ENCODE measurements at places on chromosomes 16 and 17.

DNA sequence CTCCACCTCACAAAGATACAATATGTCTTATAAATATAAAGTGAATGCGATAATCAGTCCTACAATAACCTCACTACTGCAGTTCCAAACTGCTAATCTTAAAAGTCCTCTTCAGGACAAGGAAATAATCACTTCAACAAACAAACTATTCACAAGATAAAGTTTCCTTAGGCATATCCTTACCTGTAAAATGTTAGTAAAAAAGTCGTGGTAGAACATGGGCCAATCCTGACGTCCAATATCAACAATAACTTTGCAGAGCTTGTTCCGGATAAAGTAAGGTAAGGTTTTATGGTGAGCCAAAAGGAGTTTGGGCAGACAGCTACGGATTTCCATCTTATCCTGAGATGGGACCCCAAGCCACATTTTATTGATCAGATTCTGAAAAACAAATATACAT is 36.0 kb downstream of the XPO6 start:
- DNase-seq = no peak

DNA sequence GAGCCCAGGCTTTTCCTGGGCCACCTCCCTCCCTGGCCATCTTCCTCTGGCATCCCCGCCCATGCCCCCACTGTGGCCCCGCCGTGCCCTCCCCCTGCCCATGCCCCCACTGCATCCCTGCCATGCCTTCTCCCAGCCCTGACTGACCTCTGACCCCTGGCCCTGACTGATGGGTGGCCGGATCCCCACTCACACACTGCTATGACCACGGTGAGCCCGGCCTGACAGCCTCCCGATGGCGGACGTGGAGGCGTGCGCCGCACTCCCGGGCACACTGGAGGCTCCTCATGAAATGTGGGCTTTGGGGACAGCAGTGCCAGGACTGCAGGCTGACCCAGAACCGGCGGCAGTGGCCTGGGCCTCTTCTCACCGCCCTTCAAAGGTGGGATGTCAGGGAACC is 10.6 kb upstream of the C1QTNF8 start:
- no peak for DNase-seq

- peak; percentile 64 for DNase-seq
These were observed 15.4 kb upstream of the KATNB1 start for GRCh38 chr16:57720142-57720575.

- no peak for DNase-seq
These were observed 1.0 kb downstream of the TOP2A start for GRCh38 chr17:40416671-40417070.

- DNase-seq = peak; percentile 40
These were observed 1.8 kb upstream of the NSMCE1 start for GRCh38 chr16:27270349-27270748.

DNA sequence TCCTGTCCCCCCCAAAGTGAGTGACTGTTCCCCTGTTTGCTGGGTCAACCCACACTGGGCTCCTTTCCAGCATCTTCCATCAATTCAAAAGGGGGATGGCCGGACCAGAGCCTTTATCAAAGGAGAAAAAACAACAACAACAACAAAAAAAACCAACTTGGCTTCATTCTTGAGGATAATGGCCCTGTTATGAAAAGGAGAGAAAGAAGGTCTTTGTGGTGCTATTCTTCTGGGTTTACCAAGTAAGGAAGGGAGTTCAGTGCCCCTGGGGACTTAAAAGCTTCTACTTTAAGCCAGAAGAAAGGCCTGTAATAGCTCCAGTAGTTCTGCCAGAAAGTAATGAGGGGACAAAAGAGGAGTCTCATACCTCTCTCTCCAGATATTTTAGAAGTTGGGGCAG is 71.5 kb downstream of the RGS9 start:
- DNase-seq = no peak

DNA sequence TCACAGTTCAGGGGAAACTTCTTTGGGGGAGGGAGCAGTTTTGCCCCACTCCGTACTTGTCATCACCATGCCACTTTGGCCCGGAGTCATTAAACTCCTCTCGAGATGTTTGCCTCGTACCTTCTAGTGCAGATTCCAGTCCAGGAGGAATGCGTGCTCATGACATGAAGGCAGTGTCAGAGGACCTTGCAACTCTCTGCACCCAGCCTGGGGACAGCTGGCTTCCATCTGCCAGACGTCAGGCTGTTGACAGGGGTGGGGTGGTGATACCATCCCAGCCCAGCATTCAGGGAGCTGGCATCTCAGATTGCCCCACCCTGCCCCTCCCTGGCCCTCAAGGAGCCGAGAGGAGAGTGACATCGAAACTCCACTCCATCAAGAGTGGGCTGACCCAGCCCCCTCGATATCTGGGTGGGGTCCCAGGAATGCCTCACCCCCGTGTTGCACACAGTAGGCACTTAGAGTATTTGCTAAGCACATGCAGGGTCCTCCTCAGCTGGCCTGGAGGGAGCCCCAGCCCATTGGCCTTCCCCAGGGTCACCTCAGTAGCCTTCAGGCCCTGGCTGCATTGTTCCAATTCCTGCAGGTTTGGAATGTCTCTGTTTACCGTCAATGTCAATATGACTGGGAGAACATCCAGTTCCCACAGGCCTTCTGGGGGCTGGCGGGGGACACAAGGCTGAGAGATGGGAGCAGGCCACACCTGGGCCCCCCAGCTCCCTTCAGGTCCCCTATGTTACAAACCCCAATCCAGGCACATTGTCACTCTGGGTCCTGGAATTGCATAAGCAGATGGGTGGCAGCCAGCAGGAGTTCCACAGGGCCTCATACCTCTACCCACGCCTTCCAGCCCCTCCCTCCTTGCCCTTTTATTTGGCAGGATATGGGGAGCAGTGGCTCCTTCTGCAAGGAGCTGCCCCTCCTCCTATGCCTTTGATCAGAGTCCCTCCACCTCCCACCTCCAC is 21.3 kb upstream of the EMP2 start:
- no peak for DNase-seq

DNA sequence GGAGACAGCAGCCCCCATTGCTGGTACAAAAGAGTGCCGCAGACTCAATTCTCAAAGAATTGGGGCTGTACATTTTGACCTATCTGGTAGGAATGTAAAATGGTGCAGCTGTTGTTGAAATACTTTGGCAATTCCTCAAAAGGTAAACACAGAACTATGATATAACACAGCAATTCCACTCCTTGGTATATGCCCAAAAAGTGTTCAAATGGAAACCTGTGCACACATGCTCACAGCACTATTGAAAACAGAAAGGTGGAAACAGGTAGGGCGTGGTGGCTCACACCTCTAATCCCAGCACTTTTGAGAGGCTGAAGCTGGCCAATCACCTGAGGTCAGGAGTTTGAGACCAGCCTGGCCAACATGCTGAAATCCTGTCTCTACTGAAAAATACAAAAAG is 34.7 kb downstream of the ANKRD11 start:
- no peak for DNase-seq

GRCh38 chr16:7731141-7731540 is 398.5 kb downstream of the RBFOX1 start:
- no peak for DNase-seq

GRCh38 chr16:35741546-35741945 is 2282.1 kb downstream of the TP53TG3F start:
- DNase-seq = no peak

GRCh38 chr17:59154292-59154720 is 680 bp downstream of the SKA2 start:
- peak; percentile 58 for DNase-seq

DNA sequence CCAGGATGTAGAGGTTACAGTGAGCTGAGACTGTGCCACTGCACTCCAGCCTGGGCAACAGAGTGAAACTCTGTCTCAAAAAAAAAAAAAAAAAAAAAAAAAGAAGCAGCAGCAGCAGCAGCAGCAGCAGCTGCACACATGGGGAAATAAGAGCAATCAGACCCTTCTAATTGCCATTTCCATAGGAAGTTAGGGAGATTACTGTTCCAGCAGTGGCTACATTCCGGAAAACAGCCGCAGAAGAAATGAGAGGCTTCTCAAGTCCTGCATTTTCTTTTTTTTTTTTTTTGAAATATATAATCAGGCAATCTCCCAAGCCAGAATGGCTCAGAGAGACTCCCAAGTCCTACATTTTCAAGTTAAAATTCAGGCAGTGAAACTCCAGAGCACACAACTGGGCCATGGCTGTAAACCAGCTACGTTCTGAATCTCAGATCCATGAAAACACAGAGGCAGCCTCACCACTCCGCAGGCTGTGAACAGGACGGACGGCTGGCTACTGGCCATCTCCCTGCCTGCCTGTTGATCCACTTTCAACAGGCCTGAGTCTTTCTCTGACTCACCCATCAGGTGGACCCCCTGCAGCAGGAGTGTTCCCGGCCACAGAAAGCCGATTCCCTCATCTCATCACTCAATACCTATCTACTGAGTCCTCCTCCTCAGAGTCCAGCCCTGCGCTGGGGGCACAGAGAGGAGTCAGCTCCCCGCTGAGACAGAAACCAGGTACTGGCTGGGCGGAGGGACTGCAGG is 15.0 kb downstream of the TRPV1 start:
- DNase-seq = no peak

DNA sequence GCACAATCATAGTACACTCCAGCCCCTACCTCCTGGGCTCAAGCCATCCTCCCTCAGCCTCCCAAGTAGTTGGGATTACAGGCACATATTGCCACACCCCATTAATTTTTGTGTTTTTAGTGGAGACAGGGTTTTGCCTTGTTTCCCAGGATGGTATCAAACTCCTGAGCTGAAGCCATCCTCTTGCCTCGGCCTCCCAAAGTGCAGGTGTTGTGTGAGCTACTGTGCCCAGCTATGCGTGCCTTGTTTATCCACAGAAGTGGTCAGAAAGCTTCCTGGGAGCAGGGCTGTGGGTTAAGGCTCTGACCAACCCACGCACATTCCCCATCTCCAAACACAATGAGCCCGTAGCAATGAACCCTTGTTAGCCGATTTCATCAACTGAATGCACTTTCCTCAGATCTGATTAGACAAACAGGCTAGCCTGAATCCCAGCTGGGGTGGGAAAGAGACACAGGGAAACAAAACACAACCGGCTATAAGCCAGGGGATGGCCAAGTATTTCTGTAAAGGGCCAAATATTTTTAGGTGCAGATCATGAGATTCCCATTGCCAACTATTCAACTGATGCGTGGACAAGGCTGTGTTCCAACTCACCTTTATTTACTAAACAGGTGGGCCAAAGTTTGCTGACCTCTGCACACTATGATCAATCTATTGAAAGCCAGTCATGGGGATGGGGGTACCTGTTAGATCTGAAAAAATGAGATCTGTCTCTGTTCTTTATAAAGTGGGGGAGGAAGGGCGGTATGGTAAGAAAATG is 193.6 kb downstream of the CPPED1 start:
- DNase-seq = no peak
